ENCODE measurements at places on chromosomes 11 and 22. TPM values are rescaled to one million over a fixed set of nuclear protein-coding genes. Genes with fewer than 3 reads are reported as not detected.

RASL10A gene
- total RNA-seq = 12.3 TPM

GAB4 gene
- total RNA-seq = not detected

GAS2L1 gene
- total RNA-seq = 16.7 TPM

LRRC75B gene
- total RNA-seq = 7.6 TPM

AMPD3 gene
- 7.6 TPM for total RNA-seq

CLTCL1 gene
- total RNA-seq = 60.1 TPM

SLC15A3 gene
- total RNA-seq = 8.0 TPM

MUC6 gene
- total RNA-seq = not detected

FAM181B gene
- 1.9 TPM for total RNA-seq

C2CD2L gene
- total RNA-seq = 5.6 TPM

LARGE2 gene
- 2.7 TPM for total RNA-seq

RIC8A gene
- 76.2 TPM for total RNA-seq

SHANK3 gene
- total RNA-seq = 10.1 TPM

IRAG1 gene
- total RNA-seq = 6.5 TPM

ASRGL1 gene
- 9.0 TPM for total RNA-seq

OR10S1 gene
- total RNA-seq = not detected

CHRNA10 gene
- not detected for total RNA-seq

FOSL1 gene
- 0.21 TPM for total RNA-seq

RGL4 gene
- not detected for total RNA-seq

BATF2 gene
- 0.21 TPM for total RNA-seq

TRIM29 gene
- 192 TPM for total RNA-seq

FBLN1 gene
- total RNA-seq = 115 TPM

SCARF2 gene
- total RNA-seq = 20.4 TPM

DEPDC7 gene
- total RNA-seq = 17.0 TPM
